ENCODE measurements at places on chromosomes 7 and 10.

DNA sequence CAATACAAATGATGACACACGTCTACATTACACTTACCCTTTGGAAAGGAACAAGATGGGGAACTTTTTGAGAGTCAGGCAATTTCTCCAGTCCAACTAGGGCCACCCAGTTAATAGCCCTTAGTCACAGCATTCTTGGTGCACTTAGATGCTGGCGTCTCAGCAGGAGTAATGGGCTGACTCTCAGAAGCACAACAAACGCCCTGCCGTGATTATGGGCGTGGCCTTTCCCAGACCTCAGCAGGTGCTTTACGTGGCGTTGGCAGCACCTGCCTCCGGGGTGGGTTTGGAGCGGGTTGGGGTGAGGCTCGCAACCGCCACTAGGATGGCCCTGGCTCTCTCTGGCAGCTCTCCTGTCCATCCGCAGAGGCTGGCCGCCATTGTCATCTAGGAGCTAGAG lies 147.6 kb upstream of the SHH start:
- no peak overlapping the region for H3K27ac ChIP-seq
- H3K36me3 ChIP-seq = no peaks in the 10 kb centered on the region
- no peak for DNase-seq
- no peak overlapping the region for H3K4me3 ChIP-seq

DNA sequence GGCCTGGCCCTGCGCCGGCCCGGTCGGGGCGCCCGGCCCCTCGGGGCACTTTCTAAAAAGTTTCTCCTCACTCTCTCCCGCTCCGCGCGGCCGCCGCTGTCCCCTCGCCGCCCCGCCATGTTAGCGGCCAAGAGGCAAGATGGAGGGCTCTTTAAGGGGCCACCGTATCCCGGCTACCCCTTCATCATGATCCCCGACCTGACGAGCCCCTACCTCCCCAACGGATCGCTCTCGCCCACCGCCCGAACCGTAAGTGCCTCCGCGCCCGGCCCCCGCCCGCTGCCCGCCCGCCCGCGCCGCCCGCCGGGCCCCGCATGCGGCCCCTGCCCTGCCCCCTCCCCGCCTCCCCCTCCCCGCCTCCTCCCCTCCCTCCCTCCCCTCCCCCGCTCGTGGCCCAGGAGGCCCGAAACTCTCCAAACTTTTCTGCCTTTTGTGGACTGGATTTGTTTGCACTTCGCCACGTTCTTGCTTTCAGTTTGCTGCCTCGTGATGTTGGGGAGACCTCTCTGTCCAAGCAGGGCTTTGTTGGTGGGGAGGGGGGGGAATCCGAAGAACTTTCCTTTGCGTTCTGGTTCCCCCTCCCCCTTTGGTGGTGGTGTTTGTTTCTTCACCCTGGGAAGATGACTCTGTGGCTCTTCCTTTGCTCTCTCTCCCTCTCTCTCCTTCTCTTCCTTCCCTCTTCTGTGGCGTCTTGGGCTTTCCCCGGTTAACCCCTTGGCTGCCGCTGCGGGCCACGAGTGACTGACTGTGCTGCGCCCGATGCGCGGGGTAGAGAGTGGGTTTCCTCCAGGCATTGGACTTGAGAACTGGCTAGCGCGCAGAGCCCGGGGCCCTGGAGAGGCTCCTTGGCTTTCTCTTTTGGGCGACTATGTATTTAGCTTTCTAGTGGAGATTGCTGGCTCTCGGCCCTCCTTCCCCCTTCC lies 1.6 kb downstream of the TCF7L2 start:
- DNase-seq = no peak
- peaks cover 23% of the 10 kb centered on the region for H3K4me1 ChIP-seq
- no peaks in the 10 kb centered on the region for H3K27me3 ChIP-seq
- peaks cover 19% of the 10 kb centered on the region for H3K36me3 ChIP-seq
- peak overlapping the region; percentile 55 for H3K4me3 ChIP-seq
- peak overlapping the region; percentile 97 for H3K27ac ChIP-seq

DNA sequence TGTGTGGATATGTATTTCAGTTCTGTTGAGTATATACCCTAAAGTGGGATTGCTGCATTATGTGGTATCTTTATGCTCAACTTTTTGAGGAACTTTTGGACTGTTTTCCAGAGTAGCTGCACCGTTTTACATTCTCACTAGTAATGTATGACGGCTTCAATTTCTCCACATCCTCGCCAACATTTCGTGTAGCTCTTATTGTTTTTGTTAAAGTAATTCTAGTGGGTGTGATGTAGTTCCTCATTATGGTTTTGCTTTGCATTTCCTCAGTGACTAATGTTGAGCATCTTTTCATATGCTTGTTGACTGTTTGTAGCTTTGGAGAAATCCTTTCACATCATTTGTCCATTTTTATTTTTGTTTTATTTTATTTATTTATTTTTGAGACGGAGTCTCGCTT lies 4.5 kb downstream of the STMP1 start:
- DNase-seq = no peak
- no peaks in the 10 kb centered on the region for H3K27me3 ChIP-seq

DNA sequence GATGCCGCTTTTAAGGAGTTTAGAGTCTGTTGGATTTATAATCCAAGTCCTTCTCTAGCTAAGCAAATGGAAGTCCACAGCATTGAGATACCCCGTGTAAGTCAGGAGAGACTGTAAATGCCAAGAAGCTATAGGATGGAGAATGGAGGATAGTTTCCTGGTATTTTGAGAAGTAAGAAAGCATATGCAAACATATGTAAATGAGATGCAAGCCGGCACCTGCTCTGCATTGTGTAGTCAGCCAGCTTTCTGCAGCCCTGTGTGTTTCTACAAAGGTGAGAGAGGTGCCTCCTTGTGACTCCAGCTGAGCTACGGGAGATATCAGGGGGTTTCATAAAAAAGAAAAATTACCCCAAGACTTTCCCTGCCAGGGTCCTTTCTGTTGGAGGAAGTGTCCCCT lies 176.3 kb downstream of the RPS24 start:
- DNase-seq = no peak
- H3K4me3 ChIP-seq = no peak overlapping the region
- H3K4me1 ChIP-seq = no peaks in the 10 kb centered on the region
- H3K27ac ChIP-seq = no peak overlapping the region

- H3K36me3 ChIP-seq = peaks cover 45% of the 10 kb centered on the region
- no peak for DNase-seq
- H3K4me3 ChIP-seq = peak overlapping the region; percentile 82
- peaks cover 3% of the 10 kb centered on the region for H3K4me1 ChIP-seq
- peak overlapping the region; percentile 75 for H3K27ac ChIP-seq
- H3K27me3 ChIP-seq = no peaks in the 10 kb centered on the region
Measured at GRCh38 chr10:68721673-68722335, 765 bp downstream of the CCAR1 start.

DNA sequence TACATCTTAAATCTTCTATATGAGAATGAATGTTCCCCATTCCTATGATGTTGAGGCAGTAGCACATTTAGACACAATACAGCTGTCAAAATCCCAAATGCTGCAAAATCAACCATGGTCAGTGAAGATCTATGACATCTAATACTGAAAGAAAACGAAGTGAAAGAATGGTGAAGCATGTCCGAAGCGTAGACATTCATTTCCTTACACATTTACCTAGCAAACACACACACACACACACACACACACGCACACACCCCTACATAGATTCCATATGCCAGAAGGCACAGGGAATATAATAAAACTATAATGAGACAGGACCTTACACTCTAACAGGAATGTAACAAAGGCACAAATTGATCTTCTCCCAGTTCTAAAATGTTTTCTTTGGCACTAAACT lies 32.5 kb downstream of the CCDC6 start:
- H3K27me3 ChIP-seq = no peaks in the 10 kb centered on the region
- peak overlapping the region; percentile 35 for H3K27ac ChIP-seq
- no peak overlapping the region for H3K4me3 ChIP-seq
- H3K36me3 ChIP-seq = no peaks in the 10 kb centered on the region

- H3K27ac ChIP-seq = no peak overlapping the region
- H3K27me3 ChIP-seq = no peaks in the 10 kb centered on the region
- no peaks in the 10 kb centered on the region for H3K36me3 ChIP-seq
- H3K4me3 ChIP-seq = no peak overlapping the region
- H3K4me1 ChIP-seq = peaks cover 13% of the 10 kb centered on the region
- DNase-seq = no peak
Measured at GRCh38 chr7:131141443-131141967, 186.2 kb upstream of the MKLN1 start.

- H3K4me1 ChIP-seq = no peaks in the 10 kb centered on the region
- no peak for DNase-seq
- no peaks in the 10 kb centered on the region for H3K36me3 ChIP-seq
- no peak overlapping the region for H3K27ac ChIP-seq
- H3K27me3 ChIP-seq = peaks cover 4% of the 10 kb centered on the region
Measured at GRCh38 chr7:139562491-139562890, 39.0 kb downstream of the CLEC2L start.

DNA sequence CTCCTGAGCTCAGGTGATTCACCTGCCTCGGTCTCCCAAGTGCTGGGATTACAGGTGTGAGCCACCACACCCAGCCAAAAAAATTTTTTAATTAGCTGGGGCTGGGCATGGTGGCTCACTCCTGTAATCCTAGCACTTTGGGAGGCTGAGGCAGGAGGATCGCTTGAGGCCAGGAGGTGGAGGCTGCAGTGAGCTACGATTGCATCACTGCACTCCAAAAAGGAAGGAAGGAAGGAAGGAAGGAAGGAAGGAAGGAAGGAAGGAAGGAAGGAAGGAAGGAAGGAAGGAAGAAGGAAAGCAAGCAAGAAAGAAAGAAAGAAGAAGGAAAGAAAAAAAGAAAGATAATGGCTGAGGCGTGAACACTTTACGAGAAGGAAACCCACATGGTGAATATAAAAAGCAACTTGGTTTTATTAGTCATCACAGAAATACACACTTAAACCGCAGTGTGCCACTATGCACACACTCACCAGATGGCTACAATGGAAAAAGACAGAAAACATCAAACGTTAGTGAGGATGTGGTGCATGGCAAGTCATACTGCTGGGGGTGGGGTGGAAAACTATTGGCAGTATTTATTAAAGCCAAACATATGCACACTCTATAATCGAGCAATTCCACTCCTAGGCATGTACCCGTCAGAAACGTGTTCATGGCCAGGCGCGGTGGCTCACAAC lies 4.4 kb upstream of the CCL26 start:
- no peaks in the 10 kb centered on the region for H3K27me3 ChIP-seq
- H3K4me1 ChIP-seq = peaks cover 7% of the 10 kb centered on the region
- H3K4me3 ChIP-seq = no peak overlapping the region
- DNase-seq = no peak
- no peaks in the 10 kb centered on the region for H3K36me3 ChIP-seq
- H3K27ac ChIP-seq = no peak overlapping the region

GRCh38 chr10:12549297-12549696 lies 199.9 kb downstream of the CAMK1D start:
- no peak for DNase-seq
- H3K27ac ChIP-seq = no peak overlapping the region
- no peak overlapping the region for H3K4me3 ChIP-seq

DNA sequence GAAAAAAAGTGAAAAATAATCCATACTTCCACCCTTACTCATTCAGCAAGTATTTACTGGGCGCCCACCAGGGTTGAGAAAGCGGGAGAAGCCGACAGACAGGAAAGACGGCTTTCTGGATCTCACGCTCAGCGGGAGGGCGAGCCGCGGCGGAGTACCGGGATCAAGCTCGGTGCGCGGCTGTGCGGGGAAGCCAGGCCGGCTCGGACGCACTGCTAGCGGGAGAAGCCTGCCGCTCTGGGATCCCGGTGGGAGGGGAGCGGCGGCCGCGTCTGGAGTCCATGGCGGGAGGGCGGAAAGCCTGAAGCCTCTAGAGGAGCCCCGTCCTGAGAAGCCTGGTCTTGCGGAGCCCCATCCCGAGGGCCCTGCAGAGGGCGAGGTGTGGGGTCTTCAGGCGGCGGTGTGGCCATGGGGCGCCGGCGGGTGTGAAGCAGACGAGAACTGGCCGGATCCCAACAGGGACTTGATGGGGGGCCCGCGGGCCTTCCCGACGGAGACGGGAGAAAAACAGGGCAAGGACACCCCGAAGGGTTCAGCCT lies 82.9 kb downstream of the VIPR2 start:
- no peak overlapping the region for H3K4me3 ChIP-seq
- no peak overlapping the region for H3K27ac ChIP-seq
- no peaks in the 10 kb centered on the region for H3K27me3 ChIP-seq
- no peaks in the 10 kb centered on the region for H3K36me3 ChIP-seq
- no peaks in the 10 kb centered on the region for H3K4me1 ChIP-seq

DNA sequence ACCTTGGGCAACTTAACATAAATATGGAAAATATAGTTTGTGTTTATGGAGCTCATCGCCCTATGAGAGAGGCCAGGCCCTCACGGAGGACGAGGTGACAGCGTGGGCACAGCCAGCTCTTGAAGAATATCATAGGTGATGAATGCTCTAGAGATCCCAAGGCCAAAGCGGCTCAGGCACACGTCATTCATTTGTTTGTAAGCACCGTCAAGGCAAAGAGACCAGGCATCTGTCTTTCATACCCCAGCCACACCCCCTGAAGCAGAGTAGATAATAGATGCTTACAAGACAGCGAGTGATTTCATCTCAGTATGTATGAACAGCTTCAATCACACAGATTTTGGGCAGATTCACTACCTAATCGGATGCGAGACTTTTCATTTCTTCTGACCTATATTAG lies 242.1 kb upstream of the C7orf33 start:
- no peak for DNase-seq
- H3K27ac ChIP-seq = no peak overlapping the region
- no peak overlapping the region for H3K4me3 ChIP-seq
- no peaks in the 10 kb centered on the region for H3K4me1 ChIP-seq
- peaks cover under 1% of the 10 kb centered on the region for H3K27me3 ChIP-seq

- H3K4me3 ChIP-seq = no peak overlapping the region
- DNase-seq = no peak
- no peaks in the 10 kb centered on the region for H3K36me3 ChIP-seq
- no peak overlapping the region for H3K27ac ChIP-seq
Measured at GRCh38 chr10:27450225-27450624, 53.9 kb upstream of the RAB18 start.

GRCh38 chr7:18494821-18495408 lies 634 bp upstream of the HDAC9 start:
- H3K27me3 ChIP-seq = no peaks in the 10 kb centered on the region
- no peak overlapping the region for H3K27ac ChIP-seq
- H3K4me1 ChIP-seq = no peaks in the 10 kb centered on the region
- DNase-seq = no peak
- no peak overlapping the region for H3K4me3 ChIP-seq

DNA sequence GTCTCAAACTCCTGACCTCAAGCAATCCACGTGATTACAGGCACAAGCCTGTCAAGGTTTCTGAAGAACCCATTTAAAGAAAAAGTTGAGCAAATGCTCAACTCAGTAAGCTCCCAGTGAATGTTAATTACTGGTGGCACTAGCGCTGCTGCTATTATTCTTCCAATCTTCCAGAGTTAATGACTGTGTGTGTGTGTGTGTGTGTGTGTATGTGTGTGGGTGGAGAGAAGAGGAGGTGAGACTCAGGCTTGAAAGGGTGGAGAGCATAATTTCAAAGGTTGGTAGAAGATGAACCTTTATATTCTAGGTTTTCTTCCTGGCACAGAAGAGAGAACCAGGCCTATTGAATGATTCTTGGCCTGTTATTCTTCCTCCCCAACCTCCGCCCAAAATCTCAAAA lies 11.6 kb upstream of the NPVF start:
- DNase-seq = no peak
- H3K4me3 ChIP-seq = no peak overlapping the region
- no peaks in the 10 kb centered on the region for H3K4me1 ChIP-seq
- H3K27me3 ChIP-seq = peaks cover 8% of the 10 kb centered on the region
- H3K27ac ChIP-seq = no peak overlapping the region
